ENCODE measurements at places on chromosomes 16 and 17.
A peak's percentile ranks its signal among the peaks of the same experiment; 100 is the strongest.

DNA sequence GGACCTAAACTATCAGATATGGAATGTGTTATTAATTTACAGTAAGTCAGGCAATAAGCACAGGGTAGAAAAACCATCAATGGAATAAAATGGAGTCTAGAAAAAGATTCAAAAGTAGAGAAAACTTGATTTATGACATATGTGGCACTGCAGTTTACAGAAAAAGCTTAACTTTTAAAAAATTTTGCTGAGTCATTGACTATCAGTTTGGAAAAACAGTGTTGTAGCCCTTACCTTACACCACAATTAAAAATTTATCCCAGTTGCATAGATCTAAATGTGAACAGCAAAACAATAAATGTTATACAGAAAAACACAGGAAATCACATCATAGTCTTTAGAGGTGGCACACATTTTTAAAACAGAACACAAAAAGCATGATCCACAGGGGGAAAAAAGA lies 108.5 kb downstream of the USP22 start:
- DNase-seq = no peak

DNA sequence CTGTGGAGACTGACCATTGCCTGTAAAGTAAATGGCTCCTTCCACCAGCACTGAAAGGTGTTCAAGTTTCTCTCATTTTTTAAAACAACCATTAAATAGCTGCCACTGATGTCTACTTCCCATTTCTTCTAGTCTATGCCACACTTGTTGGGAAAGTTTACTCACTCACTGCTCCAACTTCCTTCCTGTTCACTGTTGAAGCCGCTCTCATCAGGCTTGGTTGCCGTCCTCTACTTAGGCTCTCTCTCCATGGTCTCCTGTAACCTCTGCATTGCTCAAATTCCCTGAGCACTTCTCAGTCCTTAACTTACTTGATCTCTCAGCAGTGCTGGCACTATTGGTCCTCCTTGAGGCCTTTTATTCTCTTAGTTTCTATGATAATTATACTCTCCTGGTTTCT lies 32.4 kb downstream of the SNX11 start:
- no peak for DNase-seq

DNA sequence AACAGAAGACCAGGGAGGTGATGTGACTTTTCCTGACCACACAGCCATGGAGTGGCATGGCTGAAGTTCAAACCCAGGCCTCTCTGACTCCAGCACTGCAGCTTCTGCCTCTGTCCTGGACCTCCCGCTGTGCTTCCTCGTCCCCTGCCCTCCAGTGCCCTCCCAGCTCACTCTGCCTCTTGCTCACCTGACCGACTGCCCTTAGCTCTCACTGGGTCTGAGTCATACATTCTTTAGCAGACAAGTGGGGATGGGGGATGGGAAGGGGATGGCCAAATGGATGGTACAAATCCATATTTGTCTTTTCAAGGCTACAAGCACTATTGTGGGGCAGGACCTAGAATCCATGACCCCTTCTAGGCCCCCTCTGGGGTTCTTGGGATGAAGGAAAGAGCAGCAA lies 33.0 kb downstream of the PITPNM3 start:
- peak; percentile 96 for DNase-seq

- no peak for DNase-seq
These were observed 43.9 kb downstream of the ARHGAP27 start for GRCh38 chr17:45388604-45389325.

- peak; percentile 41 for DNase-seq
These were observed 55.7 kb downstream of the SREBF1 start for GRCh38 chr17:17780922-17781590.

DNA sequence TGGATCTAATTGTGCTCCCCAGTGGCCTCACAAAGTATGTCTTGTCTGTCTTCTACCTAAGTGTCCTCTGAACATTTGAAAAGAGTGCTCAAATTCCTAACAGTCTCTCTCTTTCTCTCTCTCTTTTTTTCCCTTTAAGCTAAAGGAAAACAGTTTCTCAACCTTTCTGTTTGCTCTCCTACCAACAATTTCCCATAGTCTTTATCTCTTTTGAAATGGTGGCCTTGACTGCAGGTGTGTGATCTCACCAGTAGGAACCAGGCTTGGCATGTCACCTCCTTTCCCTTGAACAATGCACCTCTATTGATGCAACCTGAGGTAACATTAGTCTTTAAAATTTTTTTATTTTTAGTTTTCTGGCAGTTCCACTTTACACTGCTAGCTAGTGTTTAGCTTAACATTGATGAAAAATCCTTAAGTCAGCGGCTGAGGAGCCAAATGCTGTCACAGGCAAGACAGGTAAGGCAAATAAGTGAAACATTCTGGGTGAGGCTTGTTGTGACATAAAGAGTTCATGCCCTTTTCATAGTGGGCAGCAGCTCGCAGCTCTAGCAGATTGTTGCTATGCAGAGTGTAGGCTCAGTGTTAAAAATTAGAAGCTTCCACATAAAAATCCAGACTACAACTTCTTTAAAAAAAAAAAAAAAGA lies 273.4 kb downstream of the HAPSTR1 start:
- DNase-seq = no peak
